ENCODE measurements at places on chromosomes 6 and 20.

DNA sequence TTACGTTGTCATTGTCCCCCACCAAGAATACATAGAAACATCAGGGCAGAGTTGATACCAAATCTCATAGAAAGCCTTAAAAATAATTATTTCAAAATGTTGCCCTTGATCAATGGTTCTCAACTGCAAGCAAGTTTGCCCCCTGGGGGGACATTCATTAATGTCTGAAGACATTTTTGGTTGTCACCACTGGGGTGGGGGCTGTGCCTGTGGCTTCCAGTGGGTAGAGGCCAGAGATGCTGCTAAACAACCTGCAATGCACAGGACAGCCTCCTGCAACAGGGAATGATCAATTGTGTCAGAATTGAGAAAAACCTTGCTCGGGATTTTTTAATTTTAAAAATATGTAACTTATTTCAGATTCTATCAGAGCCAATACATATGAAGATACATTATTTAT is 130.6 kb upstream of the DOK5 start:
- no peak for DNase-seq

- DNase-seq = peak; percentile 74
Measured at GRCh38 chr6:43774776-43775534, 4.9 kb downstream of the VEGFA start.

DNA sequence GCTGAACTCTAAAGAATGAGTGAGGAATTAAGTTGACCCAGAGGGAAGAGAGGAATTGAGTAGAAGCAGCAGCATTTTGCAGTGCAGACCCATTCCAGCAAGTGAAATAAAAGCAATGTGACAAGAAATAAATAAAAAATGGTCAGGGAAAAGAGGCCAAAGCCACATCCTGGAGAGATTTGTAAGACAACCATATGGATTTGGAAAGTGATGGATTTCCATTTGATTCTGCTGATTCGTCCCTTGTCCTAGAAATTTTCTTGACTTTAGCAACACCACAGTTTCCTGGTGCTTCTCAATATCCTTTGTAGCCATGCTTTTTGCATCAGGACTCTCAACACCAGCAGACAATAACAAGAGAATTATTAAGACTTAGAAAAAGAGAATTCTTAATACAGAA is 29.8 kb downstream of the ANKEF1 start:
- peak; percentile 49 for DNase-seq

DNA sequence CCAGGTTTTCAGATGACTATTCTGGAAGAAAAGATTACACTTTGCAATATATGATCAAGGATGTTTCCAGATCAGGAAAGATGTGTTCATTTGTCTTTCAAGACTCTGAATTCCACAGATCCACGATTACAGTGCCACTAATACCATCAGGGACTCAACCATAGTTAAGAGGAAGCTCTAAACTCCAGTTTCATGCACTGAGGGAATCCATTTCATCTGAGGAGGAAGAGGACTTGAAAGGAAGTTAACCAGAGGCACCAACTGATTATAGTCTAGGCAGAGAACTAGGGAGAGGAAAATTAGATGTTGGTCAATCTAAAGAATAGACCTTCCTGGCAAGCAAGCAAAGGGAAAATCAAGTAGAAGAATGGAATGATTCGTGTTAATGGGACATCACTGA is 218.3 kb upstream of the PRDM1 start:
- no peak for DNase-seq

GRCh38 chr6:79607000-79607399 is 24.1 kb upstream of the SH3BGRL2 start:
- no peak for DNase-seq

- DNase-seq = no peak
Measured at GRCh38 chr20:2760952-2761305, 39.5 kb downstream of the CPXM1 start.

GRCh38 chr6:53858913-53859312 is 64.1 kb downstream of the LRRC1 start:
- no peak for DNase-seq

GRCh38 chr6:145498425-145498824 is 236.9 kb downstream of the EPM2A start:
- DNase-seq = no peak

DNA sequence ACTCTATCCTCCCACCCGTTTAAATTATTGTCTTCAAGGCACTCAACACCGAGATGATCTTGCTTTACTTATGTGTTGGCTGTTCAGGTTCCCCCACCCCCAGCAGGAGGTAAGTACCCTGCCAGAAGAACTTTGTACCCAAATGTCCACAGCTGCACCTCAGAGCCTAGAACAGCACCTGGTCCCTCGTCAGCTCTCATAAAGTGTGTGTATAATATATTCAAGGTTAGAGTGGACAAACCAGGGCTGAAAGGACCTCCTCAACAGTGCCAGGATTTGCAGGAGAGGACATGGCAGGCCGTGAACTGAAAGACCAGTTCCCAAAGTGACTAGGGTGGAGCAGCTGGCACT is 5.9 kb upstream of the CPXM1 start:
- DNase-seq = no peak

DNA sequence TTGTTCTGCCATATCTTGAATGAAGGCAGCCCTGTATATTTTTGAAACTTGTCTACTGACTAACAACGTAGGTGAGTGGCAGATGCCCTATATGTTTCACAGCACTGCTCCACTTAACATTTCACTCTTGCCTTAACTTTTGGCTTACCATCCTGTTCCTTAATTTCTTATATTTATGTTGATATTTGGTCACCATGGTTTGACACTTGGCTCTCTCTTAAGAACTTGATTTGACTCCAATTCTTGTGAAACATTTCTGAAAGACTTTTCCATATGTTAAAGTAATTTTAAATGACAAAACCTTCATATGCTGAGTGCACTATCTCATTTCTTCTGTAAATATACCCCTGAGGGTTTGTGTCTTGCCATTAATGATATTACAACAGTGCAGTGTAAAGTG is 434.3 kb upstream of the IMPG1 start:
- DNase-seq = no peak

GRCh38 chr20:51220293-51220706 is 197.4 kb upstream of the KCNG1 start:
- no peak for DNase-seq

DNA sequence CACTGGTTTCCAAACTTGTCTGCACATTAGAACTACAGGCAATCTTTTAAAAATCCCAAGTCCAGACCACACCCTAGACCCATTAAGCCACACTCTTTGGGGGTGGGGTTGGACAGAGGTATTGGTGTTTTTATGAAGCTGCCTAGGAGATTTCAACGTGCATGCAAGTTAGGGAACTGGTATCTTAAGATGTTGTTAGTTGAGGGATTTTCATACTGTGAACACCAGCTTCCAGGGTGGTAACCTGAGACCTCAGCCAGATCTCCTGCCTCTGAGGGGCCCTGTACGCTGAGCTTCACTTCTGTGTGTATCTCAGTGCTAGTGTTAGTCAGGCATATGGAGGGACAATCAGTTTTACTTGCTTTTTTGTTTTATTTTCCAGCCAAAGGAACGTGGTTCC is 138.0 kb downstream of the UTRN start:
- no peak for DNase-seq

DNA sequence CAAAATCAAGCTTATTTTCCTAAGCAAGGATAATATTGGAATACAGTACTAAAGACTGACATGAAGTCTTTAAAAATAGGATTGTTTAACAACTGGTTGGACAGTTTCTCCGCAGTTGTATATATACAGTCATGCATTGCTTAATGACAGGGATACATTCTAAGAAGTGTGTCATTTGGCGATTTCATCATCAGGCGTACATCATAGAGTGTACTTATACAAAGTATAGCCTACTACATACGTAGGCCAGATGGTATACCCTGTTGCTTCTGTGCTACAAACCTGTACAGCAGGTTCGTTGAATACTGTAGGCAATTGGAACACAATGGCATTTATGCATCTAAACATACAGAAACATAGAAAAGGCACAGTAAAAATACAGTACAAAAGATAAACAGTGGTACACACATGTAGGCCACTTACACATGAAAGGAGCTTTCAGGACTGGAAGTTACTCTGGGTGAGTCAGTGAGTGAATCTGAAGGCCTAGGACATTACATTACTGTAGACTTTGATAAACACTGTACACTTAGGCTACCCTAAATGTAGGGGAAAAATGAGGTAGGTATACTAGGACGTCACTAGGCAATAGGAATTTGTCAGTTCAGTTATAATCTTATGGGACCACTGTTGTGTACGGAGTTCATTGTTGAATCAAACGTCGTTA is 20.1 kb downstream of the HECA start:
- DNase-seq = peak; percentile 6

- no peak for DNase-seq
Measured at GRCh38 chr6:145723646-145724045, 11.7 kb downstream of the EPM2A start.

- peak; percentile 62 for DNase-seq
Measured at GRCh38 chr6:126232671-126233070, 107.2 kb upstream of the CENPW start.

GRCh38 chr6:169092375-169092774 is 161.3 kb downstream of the THBS2 start:
- no peak for DNase-seq

DNA sequence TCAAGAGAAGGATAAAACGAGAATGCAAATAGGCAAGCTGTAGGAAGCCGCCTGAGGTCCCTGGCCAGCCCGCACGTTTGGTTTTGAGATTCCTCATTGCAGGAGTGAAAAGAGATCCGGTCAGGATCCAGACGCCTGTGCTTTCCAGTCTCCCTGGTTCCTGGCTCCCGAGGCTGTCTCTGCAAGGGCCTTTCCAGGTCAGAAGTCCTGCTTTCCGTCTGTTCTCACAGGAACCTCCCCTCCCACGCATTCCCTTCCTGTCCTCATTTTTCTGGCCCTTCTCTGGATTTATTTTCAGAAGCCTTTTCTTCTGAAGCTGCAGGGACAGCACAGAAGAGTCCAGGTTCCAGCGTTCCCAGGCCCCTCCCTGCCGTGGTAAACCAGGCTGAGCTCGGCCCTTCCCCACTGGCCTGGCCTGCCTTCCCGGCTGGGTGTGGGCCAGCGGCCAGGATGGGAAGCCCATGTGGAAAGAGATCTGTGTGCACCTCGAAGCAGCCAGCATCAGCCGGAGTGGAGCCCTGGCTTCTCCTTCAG is 54.0 kb downstream of the TMEM242 start:
- peak; percentile 34 for DNase-seq

- no peak for DNase-seq
Measured at GRCh38 chr20:35270021-35270902, 7.7 kb downstream of the MMP24OS start.

DNA sequence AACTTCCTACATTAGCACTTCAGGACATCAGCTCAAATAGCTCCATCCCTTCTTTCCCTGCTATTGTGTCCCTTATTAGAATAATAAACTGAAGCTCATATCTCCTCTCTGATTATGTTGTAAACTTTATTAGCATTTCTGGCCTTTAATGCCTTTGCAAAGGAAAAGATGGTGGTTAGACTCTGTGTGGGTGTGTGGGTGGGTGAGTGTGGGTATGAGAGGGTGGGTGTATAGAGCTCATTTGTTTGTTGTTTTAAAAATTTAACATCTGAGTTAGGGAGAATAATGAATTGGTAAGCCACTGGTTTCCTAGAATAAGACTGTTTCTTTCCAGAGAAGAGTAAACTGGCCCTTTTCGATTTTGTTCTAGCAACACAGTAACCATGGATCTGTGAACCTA is 70.6 kb upstream of the L3MBTL3 start:
- no peak for DNase-seq

DNA sequence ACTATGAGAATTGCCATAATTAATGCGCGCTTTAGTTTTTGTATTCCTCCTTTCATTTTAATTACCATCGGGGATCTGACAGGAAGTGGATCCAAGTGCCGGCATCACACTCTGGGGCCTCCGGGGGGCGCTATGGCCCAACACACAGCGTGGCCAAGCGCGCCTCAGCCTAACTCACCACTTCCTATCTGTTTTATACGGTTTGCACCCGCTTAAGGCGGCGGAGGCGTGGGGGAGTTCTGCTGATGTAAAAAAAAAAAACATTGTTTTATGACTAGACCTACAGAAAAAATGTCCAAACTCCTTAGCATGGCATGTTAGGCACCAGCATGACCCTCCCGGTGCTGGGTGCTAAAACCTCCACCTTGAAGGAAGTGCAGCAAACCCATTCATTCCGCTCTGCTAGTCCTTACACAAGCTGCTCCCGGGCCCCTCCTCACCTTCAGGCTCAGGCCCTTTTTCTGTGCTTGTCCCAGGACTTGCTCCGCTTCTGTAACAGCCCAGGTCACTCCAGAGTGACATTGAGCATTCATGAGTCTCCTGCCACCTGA is 4.5 kb upstream of the EBF4 start:
- DNase-seq = no peak

DNA sequence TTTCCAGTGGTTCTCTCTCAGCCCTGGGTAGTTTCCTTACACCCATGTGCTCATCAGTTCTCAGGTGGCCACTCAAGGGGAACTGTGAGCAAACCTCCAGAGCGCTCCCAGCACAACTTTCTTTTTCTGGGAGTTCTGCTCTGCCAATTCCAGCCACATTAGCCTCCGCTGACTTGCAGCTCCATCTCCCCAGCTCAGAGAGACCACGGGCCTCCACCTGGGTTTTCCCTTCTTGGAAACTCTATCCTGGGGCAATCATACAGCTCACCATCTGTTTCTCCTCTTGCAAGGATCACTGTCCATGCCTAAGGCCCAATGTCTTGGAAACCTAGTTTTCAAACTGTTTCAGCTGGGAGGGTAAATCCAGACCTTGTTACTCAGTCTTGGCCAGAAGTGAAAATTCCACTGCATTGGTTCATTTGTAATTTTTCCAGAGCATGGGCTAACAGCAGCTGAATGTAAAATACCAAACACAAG is 129.9 kb downstream of the EYA2 start:
- DNase-seq = peak; percentile 70

DNA sequence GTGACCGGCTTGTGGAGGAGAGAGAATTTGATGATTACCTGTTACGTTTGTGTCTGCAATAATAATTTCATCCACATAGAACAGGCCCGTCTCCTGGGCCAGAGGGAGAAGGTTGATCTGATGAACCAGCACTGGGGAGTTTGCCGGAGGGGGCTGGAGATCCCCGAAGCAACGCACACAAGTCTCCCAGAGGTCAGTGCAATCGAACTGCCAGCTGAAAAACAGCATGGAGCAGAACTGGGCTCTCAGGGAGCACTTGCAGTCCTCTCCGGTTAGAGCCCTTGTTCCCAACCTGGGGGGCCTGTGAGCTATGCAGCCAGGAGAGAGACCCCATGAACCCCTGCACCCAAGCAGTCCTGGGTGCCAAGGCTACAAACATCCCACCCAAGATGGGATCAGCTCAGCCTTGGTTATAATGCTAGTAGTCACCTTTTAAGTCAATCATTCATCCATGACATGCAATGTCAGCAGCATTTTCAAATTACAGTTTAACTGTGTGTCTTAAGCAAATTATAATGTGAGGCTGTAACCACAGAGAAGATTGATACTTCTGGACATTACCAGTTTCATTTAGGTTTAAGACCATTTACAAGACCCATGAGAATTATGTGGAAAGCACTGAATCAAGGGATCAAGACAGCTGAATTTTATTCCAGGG is 34.2 kb downstream of the PKHD1 start:
- DNase-seq = no peak

DNA sequence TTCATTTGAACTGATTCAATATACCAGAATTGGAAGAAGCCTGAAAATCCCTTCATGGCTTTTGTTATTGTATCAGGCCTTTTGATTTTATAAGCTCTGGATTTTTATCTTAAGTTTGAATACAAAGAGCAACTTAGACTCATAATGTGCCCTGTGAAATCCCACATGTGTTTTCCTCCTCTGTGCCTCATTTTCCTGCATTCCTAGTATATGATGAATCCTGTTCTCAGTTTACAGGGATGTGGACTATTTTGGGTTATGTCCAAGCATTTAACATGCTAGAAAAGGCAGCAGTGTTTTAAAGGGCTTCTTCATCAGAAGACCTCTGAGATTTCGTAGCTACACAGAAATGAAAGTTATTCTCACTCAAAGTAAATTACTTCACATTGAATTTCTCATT is 455.0 kb downstream of the RFPL4B start:
- peak; percentile 83 for DNase-seq
